ENCODE measurements at places on chromosomes 2 and 18. TPM values are rescaled to one million over a fixed set of nuclear protein-coding genes. Genes with fewer than 3 reads are reported as not detected.
A peak's percentile ranks its signal among the peaks of the same experiment; 100 is the strongest.

IL1F10 gene
- not detected for total RNA-seq

DNA sequence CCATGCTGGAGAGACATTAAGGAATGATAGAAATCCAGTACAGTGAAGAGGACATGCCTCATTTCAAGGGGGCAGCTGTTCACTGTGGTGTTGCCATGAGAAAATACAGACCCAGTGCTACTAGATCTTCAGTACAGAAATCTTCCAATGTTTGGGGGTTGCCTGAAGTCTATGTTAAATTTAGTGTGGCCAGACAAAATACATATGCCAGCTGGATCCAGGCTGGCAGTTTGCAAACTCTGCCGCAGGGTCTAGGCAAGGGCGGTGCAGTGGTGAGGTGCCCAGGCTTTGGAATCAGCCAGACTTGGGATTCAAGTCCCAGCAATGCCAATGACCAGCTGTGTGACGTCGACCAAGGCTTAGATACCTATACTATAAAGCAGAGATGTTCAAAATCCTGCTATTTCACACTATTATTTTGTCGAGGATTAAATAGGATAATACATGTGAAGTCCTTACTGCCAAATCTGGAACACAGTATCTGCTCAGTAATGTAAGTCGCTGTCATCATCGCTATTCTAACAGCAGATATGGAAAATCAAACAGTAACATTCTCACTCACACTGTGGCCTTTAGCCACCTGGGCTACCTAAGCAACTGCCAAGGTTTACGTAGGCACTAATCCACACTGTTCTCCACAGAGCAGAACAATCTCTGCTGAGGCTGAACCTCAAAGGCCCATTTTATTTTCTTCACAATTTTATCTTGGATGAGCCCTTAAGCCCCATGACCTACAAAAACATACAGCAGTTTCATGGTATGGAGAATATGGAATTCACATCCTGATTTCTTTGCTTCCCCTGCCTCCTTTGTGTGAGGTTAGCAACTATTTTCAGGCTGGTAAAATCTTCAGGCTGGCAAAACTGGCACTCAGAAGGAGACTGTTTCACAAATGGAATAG is 5.9 kb upstream of the TMSB10 start:
- DNase-seq = peak; percentile 64

CAPN14 gene
- total RNA-seq = 0.05 TPM

DNA sequence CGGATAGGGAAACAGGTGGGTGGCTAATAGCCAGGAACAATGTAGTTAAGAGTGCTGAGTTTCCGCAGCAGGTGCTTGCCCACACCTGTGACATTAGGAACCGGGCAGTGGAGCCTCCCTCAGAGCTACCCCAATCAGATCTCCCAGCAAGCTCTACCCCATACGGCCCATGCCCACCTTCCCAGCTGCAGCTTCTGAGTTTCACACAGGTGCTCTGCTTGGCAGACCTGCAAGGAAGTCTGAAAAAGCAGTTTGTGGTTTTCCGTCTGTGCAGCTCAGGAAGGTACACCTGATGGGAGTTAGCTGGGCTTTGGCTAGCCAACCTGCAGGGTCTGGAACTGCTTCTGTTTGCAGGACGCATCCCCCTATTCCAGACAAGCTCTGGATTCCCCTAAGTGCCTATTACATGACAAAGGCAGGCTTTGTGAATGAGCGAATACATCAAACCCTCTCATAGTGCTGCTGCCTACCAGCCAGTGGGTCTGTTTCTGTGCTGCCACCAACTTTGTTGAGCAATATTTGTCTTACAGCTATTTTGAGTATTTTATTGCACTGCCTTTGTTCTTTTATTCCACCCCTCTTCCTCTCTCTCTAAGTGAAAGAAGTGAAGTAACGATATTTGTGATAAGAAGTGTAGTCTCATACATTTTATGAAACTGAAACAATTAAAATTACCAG is 24.7 kb upstream of the CEP68 start:
- DNase-seq = no peak

GRCh38 chr2:115034801-115035200 is 592.4 kb downstream of the DPP10 start:
- no peak for DNase-seq

DNA sequence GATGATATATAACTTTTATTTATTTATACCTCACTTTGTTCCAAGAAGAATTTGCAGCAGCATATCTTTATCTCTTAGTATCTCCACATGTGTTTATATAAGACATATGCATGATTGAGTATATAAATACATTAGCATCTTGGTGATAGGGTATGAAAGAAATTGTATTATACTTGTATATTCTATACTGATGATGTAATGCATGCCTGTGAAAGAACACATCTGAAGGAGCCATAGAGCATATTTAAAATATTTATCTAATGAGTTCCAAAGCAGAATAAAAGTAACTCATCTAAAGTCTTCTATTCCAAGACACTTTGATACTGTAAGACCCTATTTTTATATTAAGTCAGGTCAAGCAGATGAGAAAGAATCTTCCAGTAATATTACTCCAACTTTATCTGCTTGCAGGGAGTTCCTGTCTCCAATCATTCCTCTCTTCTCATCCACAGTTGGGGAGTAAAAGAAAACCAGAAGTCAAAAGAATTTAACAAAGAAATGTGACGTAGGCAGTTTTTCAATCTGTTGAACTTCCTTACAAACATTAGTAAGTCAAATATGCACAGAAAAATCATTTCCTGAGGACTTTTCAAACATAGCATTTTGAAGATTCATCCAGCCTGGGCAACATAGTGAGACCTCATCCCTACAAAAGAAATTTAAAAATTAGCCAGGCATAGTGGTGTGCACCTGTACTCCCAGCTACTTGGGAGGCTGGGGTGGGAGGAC is 76.7 kb downstream of the DTNB start:
- DNase-seq = no peak

CPO gene
- not detected for total RNA-seq

- peak; percentile 93 for DNase-seq
Measured at GRCh38 chr18:3179430-3180089, 40.2 kb downstream of the MYOM1 start.

GRCh38 chr2:63064197-63064596 is 13.6 kb downstream of the OTX1 start:
- DNase-seq = no peak

- DNase-seq = no peak
Measured at GRCh38 chr2:66438891-66439811, 4.2 kb downstream of the MEIS1 start.

GRCh38 chr18:23560186-23560585 is 26.1 kb downstream of the NPC1 start:
- no peak for DNase-seq

DNA sequence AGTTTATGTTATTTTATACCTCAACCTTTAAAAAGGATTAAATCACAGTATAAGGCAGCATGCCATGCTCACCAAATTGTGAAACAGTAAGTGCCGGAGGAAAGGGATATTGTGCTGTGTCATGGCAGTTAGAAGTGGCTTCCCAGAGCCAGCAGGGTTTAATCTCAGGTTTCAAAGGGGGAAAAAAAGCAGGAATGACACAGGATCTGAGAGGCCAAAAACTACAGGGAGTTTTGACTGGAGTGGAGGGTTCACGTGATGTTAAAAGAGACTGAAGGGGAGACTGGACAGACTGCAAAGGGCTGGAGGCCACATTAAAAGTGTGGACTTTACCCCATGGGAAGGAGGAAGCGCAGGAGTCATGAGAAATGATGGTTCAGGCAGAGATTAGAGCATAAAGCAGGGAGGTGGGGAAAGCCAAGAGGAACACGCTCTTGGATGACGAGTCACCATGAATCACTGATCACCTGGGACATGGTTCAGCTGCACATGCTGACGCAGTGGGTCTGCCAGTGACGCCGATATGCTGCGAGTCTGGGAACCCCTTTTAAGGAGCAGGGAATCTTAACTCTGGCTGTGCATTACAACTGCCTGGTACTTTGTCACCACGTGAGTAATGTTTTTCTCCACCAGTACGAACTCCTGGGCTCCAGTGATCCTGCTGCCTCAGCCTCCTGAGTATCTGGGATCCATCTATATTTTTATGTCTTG is 6.1 kb downstream of the CHMP1B start:
- DNase-seq = peak; percentile 94

GRCh38 chr18:41881285-41881684 is 73.7 kb upstream of the PIK3C3 start:
- no peak for DNase-seq

LRATD1 gene
- 3.0 TPM for total RNA-seq

DNA sequence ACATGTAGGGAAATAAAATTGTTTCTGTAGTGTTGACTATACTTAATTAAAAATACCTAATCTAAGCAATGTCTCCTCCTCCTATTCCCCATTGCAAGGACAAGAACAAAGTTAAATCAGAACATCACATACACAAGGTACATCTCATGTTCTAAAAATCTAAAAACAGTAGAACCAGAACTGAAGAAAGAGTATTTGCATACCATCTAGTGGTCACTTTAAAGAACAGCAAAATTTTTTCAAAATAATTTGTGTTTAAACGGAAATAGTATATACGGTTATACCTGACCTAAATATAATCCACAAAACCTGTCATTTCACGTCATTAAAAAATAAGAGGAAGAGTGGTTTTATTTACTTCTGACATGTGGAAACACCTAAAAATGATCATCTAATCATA is 294.3 kb upstream of the KCNH7 start:
- DNase-seq = peak; percentile 22

RNF181 gene
- total RNA-seq = 313 TPM

DNA sequence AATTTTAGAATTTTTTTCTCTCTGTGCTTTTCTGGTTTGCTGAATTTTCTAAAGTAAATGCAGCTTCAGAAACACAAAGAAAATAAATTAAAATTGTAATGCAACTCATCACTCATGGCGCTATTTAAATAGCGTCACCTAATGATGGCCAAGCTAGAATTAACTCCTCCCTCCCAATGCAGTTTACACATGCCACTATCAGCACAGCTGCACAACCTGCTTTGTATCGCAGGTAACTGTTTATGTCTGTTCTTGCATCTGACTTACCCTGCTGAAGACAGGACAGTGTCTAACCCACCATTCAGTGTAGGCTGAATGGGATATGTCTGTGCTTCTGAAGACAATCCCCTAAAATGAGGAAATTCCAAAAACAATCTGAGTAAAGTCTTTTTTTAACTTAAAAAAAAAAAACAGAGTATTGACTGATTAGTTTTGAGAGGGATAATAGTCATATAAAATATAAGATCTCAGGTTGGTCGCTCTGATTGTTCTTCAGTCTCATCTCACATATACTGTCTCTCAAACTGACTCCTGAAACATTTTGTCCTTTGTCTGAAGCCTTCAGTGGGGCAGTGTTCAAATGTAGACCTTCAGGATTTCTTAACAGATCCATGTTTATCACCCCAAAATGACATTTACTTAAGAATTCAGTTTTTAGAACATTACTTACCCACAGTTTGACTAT is 271.4 kb downstream of the ZEB2 start:
- no peak for DNase-seq

- peak; percentile 30 for DNase-seq
Measured at GRCh38 chr2:21837168-21837960, 713.6 kb downstream of the TDRD15 start.

- DNase-seq = no peak
Measured at GRCh38 chr2:240929364-240930095, 23.4 kb downstream of the CROCC2 start.
